ENCODE measurements at places on chromosomes 6 and 20.
A peak's percentile ranks its signal among the peaks of the same experiment; 100 is the strongest.

DNA sequence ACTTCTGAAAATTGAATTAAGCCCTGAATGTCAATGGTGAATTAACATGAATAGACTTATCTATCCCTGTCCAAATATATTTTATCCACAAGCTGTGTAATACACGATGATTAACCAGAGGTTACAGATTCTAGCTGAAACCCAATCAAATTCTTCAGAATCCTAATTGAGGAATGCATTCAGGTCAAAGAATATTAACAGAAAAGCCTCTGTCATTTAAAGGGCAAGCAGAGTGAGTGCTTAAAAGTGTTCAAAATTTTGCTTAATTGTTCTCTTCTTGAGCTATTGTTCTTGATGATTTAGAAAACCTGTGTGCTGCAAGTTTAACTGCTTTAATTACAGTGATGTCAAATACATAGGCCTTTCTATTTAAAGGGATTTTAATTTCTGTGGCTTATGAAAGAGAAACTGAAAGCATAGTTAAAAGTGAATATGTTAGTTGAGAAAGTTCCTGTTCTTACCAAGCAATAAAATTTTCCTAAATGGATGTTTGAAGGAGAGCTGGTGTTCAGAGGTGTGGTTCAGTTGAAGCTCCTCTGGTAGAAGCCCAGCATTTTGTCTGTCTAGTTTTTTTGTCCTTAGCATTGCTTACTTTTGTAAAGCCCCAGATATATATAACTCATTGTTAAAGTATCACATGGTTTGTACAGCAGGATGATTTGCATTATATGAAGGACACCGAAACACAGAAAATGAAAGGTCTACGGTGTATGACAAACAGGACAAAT, 466.3 kb upstream of the PLCB4 start:
- DNase-seq: no peak

DNA sequence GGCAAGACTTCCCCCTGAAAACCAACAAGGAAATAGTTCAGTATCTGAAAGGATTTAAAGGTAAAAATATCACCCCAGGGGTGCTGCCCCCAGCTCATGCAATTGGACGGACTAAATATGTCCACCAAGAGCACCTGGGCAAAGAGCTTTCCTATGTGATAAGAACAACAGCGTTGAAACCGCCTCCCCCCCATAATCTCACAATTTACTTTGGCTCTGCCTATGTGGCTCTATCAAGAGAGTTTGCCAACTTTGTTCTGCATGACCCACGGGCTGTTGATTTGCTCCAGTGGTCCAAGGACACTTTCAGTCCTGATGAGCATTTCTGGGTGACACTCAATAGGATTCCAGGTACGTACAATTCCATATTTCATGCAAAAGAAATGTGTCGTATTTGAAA, 35.8 kb downstream of the GCNT2 start:
- no peak for DNase-seq

DNA sequence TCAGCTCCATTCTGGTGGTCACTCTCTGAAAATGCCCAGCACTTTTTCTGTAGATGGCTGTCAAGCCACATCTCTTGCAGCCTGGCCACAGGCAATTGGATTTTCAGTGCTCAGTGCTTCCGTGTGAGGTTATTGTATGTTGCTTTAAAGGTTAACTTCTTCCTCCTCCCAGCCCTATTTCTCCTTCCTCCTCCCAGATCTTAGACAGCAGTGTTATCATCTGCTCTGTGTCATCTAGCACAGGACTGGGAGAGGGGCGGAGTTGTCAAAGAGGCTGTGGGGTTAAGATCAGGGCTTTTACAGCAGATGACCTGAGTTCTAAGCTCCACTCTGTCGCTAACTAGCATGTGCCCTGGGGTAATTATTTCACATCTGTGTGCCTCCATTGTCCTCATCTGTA, 129.0 kb downstream of the PHACTR3 start:
- DNase-seq: no peak

DNA sequence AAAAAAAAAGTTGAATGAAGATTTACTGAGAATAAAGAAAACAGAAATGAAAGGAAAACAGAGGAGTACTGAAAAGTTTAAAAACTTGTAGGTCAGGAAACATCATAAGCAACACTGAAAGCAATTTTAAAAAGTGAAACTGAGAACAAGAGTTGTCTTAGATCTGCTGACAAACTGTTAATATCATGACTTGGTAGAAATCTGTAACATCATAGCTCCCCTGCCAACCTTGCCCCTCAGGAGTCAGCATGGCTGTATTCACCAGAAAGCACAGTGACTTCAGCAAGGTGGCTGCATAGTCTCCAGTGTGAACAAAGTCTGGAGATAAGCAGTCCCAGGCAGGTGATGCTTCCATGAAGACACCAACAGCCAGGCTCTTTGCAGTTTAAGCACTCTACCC, 5.3 kb downstream of the NAA20 start:
- DNase-seq: peak; percentile 56

DNA sequence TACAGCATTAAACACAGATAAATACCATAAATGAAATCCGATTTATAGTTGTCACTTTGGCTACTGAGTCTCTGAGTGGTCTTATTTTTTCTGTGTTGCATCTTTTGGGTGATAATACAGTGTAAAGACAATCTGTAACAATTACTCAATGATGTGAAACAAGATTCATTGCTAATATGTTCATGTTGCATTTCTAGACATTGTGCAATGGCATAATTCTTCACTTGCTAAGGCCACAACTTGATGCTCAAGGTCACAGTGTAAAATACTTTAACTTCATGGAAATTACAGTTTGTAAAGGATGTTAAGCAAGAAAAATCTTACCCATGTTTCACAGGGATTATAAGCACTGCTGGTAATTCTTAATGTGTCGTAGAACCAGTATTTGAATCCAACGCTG, 74.9 kb upstream of the SMLR1 start:
- no peak for DNase-seq

DNA sequence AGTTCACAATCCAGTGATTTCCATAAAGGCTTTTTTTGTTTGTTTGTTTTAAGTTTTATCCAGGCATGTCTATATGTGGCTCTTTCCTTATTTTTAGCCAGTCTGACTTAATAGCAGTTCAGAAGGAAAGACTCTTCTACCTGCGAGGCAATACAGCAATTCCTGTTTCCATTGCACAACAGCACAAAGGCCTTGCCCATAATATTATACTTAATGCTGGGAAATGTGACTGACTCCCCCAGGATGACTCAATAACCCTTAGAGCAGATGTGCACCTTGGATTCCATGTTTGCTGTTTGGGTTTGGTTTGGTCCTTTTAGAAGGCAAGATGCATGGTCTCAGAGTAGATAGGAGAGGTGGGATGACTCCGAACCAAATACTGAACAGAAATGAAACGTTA, 184.1 kb downstream of the MTFR2 start:
- DNase-seq: no peak

DNA sequence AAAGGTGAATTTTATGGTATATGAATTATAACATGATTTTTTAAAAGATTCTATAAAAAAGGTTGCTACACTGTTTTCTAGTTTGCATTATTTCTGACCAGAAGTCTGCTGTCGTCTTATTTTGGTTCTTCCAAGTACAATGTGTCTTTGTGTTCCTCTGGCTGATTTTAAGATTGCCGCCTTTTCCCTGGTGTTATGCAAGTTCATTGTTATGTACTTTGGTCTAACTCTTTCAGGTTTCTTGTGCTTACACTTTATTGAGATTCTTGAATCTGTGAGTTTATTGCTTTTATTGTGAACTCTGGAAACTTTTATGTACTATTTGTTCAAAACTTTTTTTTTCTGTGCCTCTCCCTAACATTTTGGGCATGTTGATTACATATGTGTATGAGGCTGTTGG, 109.8 kb downstream of the RFX6 start:
- DNase-seq: no peak

- DNase-seq: no peak
Observed at GRCh38 chr20:52817981-52818380, 154.2 kb upstream of the TSHZ2 start.

- no peak for DNase-seq
Observed at GRCh38 chr20:2691127-2691526, 1.5 kb upstream of the EBF4 start.

DNA sequence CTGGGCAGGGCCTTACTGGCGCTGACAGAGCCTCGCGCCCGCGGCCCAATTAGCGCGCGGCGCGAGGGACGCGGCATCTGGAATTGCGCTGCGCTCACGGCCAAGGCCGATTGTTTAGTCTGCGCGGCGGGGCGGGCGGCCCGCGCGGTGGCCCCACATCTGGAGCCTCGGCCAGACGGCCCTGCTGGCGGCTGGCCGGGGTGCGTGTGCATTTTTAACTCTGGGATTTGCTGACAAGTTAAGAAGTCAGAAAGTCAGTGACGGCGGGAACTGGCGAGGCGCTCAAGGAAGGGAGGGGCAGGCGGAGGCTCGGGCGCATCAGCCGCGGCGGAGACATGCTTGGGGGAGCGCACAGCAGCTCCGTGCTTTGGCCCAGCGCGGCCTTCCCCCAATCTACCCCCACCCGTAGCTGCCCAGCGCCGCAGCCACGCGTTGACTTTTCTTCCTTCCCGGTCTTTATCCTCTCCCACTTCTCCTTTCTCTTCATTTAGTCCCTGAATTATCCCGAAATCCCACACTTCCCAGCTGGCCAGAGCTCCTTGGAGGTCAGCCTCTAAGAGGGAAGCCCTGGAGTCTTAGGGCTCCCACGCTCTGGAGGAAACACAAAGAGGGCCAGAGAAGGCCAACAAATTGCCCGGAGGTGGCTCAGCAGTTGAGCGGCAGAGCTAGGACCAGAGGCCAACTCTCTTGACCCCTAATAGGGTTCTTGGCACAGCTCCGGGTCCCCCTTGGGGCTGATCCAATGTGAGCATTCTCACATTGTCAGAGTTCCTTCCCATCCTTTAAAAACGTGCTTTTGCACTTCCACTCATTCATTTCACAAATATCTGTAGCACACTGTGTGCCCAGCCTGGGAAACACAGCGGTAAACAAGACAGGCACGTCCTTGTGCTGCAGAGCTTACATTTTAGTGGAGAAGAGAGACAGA, 40.8 kb upstream of the FOXP4 start:
- DNase-seq: peak; percentile 13

- no peak for DNase-seq
Observed at GRCh38 chr6:150063640-150064039, 5.3 kb downstream of the ULBP3 start.

Measured in activated CD4-positive, alpha-beta T cell treated with anti-CD3 and anti-CD28 coated beads, Interleukin-2, Interleukin-6, amounts not matched to agents 100 ng/mL and 50 ng/mL, durations not matched to agents 16 hours and 8 hours (primary cell).